ENCODE measurements at places on chromosomes 12 and 14. TPM values are rescaled to one million over a fixed set of nuclear protein-coding genes. Genes with fewer than 3 reads are reported as not detected.

The PTHLH gene
- total RNA-seq: not detected

The SLCO1C1 gene
- not detected for total RNA-seq

The SRP54 gene
- total RNA-seq: 63.2 TPM

The GLT1D1 gene
- total RNA-seq: 0.33 TPM

The NANOG gene
- total RNA-seq: not detected

The HOXC12 gene
- total RNA-seq: not detected

DNA sequence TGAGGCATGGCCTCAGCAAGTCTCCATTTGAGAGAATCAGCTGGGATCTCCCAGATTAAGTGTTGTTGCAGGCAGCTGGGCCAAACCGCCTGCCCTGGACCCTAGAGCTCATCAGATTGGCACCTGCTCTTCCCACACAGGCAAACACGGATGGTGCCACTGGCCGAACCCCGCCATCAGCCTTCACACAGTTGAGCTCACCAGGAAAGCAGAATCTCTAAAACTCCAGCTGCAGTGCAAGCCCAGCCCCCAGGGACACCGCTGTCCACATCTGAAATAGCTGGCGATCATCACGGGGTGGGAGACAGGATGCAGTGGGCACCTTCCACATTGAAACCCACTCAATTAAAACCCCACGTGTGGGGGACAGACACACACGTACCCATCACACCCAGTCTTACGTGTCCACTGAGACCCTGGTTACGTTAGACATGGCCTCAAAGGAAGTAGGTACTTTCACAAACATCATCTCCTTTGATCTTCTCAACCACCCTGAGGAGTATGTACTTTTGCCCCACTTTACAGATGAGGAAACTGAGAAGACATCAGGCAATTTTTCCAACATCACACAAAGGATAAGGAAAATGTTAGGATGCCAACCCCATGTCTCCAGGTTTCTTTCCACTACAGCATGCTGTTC, 88.8 kb downstream of the SINHCAF start:
- no peak overlapping the region for H3K4me3 ChIP-seq
- no peaks in the 10 kb centered on the region for H3K27me3 ChIP-seq
- H3K4me1 ChIP-seq: no peaks in the 10 kb centered on the region
- no peak for DNase-seq
- H3K36me3 ChIP-seq: no peaks in the 10 kb centered on the region
- H3K27ac ChIP-seq: no peak overlapping the region

The RERG gene
- not detected for total RNA-seq

DNA sequence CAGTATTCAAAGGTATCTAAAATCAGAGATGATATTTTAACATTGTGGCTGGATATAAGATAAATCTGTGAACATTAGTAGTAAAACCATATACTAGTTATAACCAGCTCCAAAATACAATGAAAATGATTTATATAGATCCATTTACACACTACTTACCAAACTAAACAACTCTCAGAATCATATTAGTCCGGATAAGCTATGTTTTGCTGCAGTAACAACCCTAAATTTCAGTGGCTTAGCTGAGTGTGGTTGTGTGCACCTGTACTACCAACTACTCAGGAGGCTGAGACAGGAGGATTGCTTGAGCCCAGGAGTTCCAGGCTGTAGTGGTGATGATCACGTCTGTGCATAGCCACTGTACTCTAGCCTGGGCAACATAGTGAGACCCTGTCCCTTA, 23.8 kb downstream of the ZDHHC17 start:
- DNase-seq: no peak
- no peak overlapping the region for H3K27ac ChIP-seq
- H3K4me1 ChIP-seq: no peaks in the 10 kb centered on the region
- no peaks in the 10 kb centered on the region for H3K36me3 ChIP-seq
- H3K27me3 ChIP-seq: no peaks in the 10 kb centered on the region

- H3K27ac ChIP-seq: peak overlapping the region; percentile 66
- peaks cover 52% of the 10 kb centered on the region for H3K36me3 ChIP-seq
- no peak overlapping the region for H3K4me3 ChIP-seq
- H3K27me3 ChIP-seq: no peaks in the 10 kb centered on the region
- H3K4me1 ChIP-seq: peaks cover 28% of the 10 kb centered on the region
- DNase-seq: no peak
These were observed 8.1 kb downstream of the PNP start for GRCh38 chr14:20477211-20477876.

GRCh38 chr14:69285661-69286255, 25.8 kb downstream of the GALNT16 start:
- H3K27ac ChIP-seq: no peak overlapping the region
- no peaks in the 10 kb centered on the region for H3K27me3 ChIP-seq
- H3K4me3 ChIP-seq: no peak overlapping the region
- H3K4me1 ChIP-seq: no peaks in the 10 kb centered on the region
- no peaks in the 10 kb centered on the region for H3K36me3 ChIP-seq
- no peak for DNase-seq

The HVCN1 gene
- 18.0 TPM for total RNA-seq

DNA sequence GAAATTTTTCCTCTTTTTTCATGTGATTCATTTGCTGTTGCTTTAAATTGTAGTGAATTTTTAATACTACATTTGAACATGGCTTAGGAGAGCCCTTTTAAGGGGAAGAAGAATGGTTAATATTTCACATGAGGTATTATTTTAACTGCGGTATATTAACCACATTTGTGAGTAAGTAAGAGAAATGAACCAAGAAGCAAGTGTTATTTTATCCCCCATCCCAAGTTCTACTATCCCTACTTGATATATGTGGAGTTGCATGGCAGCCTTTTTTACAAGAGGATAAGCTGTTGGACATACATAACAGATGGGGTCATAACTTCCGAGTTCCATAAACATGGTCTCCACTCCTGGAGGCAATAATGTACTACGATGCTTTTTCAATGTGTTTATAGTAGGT, 623.3 kb downstream of the LRFN5 start:
- H3K27me3 ChIP-seq: no peaks in the 10 kb centered on the region
- no peaks in the 10 kb centered on the region for H3K36me3 ChIP-seq
- H3K4me1 ChIP-seq: no peaks in the 10 kb centered on the region
- H3K27ac ChIP-seq: no peak overlapping the region
- H3K4me3 ChIP-seq: no peak overlapping the region
- no peak for DNase-seq

The BMAL2 gene
- 0.19 TPM for total RNA-seq

DNA sequence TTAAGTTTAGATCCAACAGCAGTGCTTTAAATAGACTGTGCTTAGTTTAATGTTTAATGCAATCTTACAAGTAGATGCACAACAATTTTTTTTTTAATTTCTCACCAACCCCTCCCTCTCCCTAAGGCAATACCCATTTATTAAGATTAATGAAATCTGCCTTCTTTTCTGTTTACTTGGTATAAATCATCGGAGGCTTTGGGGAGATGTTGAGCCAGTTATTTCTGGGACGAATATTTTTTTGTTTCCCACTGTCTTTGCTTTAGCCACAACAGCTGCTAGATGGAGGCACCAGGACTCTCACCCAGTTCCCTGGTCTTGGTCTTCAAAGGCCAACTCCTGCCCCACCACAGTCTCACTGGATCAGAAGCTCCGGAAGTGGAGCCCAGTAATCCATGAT, 113.4 kb downstream of the PLXNC1 start:
- peaks cover 36% of the 10 kb centered on the region for H3K4me1 ChIP-seq
- no peak for DNase-seq
- H3K27ac ChIP-seq: peak overlapping the region; percentile 96
- peak overlapping the region; percentile 69 for H3K4me3 ChIP-seq
- H3K27me3 ChIP-seq: no peaks in the 10 kb centered on the region
- peaks cover 20% of the 10 kb centered on the region for H3K36me3 ChIP-seq

The STYK1 gene
- 2.6 TPM for total RNA-seq
